Activated T-helper 1 cell treated with anti-CD3 and anti-CD28 coated beads, Interleukin-12 subunit alpha, Interleukin-12 subunit beta, Interleukin-2, Interleukin-4 antibody, amounts not matched to agents 30 ng/mL and 10 ng/mL and 1 ng/mL, durations not matched to agents 14 hours and 24 hours and 36 hours (primary cell): ENCODE measurements at places on chromosomes 1 and 21. TPM values are rescaled to one million over a fixed set of nuclear protein-coding genes. Genes with fewer than 3 reads are reported as not detected.

DNA sequence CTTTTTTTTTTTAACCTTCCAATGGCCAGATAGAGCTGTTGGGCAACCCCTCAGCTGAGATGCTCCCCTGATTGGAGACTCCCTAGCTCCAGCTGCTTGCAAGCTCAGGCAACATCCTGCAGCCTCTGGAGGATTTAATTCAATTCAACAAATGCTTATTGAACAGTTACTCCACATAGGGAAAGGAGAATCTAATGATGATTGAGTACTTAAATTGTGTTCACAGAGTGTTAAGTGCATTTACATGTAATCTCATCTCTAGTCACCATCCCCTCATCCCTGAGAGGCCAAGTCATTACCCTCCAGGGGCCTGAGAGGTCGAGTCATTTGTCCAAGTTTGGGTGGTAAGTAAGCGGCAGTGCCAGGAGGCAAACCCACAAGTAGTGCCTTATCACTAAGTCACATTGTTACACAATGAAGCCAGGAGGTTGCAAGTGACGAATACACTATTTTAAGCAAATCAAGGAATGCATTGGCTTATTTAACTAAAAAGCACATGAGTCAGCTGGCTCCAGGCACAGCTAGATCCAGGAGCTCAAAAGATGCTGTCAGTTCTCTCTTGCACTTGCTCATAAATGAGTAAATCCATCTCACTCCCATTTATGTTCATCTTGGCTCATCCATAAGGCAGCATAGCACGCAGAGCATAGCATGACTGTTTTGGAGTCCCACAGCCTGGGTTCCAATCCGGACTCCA is 64.3 kb downstream of the OPTC start:
- DNase-seq = no peak

PRAMEF4 gene
- total RNA-seq = not detected in 2 replicates

SMPDL3B gene
- total RNA-seq = 0.29 and 0.60 TPM in 2 replicates

ROR1 gene
- 0.05 TPM in 1 of 2 replicates, not detected in the other for total RNA-seq

OR2G6 gene
- total RNA-seq = not detected in 2 replicates

ACTL8 gene
- total RNA-seq = not detected in 2 replicates

DNA sequence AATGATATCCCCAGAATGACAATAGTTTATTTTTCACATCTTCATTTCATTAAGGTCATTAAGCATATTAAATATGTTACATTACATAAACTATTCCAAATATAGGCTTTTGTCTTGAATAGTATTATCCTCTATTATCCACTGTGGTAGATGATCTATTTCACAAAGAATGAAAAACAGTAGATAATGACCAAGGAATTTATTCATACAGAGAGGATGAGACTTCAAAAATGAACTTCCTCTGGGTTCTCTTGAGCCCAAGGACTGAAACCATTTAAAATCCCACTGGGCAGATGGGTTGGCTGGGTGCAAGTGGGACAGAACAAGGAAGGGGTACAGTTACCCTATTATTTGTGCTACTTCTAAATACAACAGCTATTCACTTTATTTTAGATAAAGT is 33.0 kb downstream of the PTPN14 start:
- no peak for DNase-seq

GRCh38 chr1:181397845-181398244 is 85.5 kb upstream of the CACNA1E start:
- peak; percentile 12 for DNase-seq

GRCh38 chr1:48069662-48070395 is 72.6 kb upstream of the TRABD2B start:
- no peak for DNase-seq

DNA sequence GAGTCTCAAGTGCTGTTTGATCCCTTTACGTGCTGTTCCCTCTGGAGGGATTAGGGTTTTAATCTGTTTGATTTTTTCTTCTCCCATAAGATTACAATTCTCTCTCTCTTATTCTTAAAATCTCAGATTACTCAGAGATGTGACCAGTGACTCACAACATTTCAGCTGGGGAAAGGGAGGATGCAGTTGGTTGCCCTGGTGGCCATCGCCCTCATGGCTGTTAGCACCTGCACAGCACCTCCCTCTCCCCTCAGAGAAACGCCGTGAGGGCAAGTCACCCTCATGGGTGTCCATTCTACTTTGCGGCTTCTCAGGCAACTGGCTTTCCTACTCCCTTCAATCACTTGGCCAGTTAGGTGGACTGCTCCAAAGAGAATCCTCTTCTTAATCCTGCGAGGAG is 42.4 kb upstream of the KCNA3 start:
- DNase-seq = no peak

DNA sequence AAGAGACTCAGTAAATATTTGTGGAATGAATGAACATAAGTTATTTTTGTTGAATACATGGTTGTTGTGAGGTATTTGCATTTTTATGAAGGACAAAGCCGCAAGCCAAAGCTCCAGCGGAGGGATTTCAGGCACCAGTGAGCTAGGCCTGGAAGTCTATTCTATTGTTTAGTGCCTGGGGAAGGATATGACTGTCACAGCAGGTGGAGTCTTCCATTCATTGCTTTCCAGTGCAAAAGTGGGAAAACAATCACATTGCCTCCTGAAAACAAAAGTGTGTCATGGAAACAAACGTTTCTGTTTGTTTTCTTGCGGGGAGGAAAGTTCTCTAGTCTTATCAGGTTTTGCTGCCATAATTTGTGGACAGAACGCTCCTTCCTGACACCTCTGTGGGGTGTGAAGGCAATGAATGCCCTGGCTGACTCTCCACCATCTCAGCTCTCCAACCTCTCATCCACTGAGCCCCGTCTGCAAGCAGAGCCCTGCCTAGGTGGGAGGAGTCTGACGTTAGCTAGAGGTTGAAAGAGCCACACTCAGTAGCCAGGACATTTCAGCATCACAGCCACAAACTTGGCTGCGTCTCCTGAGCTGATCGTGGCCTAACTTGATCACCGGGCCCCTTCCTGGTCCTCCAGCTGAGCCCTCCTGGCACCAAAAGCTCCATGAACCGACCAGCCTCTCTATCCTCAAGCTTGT is 739.1 kb downstream of the MATN1 start:
- no peak for DNase-seq

CLIC6 gene
- not detected in 2 replicates for total RNA-seq

GREM2 gene
- total RNA-seq = 0.05 TPM in 2 replicates

SMIM11 gene
- 7.1 and 18.7 TPM in 2 replicates for total RNA-seq

DNA sequence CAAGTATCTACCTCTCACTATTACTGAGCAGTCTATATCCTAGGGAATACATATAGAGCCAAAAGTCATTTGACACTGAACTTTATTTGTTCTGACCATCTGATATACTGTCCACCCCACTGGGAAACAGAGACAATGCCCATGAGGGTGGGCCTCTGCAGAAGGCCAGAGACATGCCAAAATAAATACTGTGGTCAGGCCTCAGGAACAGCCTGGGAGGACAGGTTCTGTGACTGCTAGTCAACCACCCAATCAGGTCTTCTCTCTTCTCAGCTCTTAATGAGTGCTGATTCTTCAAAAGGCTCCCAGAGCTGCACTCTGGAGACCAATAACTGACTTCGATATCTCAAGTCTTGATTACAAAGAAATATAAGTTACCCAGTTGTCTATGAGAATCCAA is 5.5 kb upstream of the ANKRD35 start:
- no peak for DNase-seq

- DNase-seq = no peak
Observed at GRCh38 chr1:197096137-197096536, 29.1 kb upstream of the F13B start.

GRCh38 chr1:184781941-184782340 is 27.3 kb upstream of the EDEM3 start:
- no peak for DNase-seq

GRCh38 chr1:19483261-19483660 is 2.1 kb downstream of the CAPZB start:
- DNase-seq = no peak

DNA sequence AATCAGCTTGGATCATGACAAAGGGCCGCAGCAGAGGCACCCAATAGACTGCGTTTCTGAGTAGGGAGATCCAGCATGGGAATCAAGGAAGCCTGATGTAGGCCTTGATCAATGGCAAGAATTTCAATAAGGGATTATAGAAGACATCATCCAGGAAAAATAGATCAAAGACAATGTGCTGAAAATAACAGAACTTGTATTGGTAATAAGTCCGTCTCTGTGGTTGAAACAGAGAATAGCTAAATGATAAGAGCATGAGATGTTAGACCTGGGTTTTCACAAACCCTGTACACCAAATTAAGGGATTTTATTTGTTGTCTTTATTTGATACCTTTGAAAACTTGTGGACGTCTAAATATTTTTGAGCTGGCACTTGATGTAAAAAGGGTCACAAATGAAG is 228.0 kb upstream of the SGIP1 start:
- DNase-seq = no peak

GRCh38 chr1:20848162-20848561 is 61.1 kb upstream of the HP1BP3 start:
- no peak for DNase-seq

DNA sequence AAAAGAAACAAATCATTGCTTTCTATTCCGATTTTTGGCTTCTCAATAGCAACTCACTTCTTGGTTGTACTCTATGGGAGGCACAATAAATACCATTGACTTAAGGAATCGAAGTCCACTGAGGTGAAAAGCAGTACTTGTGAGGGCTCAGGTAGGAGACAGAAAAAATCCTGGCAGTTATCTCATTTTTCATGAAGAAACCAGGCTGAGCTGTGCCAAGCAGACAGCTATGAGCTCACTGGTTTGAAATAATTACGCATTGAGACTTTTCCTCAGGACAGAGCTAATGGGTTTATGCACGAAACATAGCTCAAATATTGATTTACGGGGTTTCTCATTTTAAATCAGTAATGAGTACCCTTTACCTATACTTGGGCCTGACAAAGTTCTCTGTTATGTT is 18.5 kb downstream of the COLGALT2 start:
- DNase-seq = no peak

- DNase-seq = no peak
Observed at GRCh38 chr1:33381977-33382376, 48.9 kb downstream of the PHC2 start.

PRELP gene
- total RNA-seq = not detected in 2 replicates

DNA sequence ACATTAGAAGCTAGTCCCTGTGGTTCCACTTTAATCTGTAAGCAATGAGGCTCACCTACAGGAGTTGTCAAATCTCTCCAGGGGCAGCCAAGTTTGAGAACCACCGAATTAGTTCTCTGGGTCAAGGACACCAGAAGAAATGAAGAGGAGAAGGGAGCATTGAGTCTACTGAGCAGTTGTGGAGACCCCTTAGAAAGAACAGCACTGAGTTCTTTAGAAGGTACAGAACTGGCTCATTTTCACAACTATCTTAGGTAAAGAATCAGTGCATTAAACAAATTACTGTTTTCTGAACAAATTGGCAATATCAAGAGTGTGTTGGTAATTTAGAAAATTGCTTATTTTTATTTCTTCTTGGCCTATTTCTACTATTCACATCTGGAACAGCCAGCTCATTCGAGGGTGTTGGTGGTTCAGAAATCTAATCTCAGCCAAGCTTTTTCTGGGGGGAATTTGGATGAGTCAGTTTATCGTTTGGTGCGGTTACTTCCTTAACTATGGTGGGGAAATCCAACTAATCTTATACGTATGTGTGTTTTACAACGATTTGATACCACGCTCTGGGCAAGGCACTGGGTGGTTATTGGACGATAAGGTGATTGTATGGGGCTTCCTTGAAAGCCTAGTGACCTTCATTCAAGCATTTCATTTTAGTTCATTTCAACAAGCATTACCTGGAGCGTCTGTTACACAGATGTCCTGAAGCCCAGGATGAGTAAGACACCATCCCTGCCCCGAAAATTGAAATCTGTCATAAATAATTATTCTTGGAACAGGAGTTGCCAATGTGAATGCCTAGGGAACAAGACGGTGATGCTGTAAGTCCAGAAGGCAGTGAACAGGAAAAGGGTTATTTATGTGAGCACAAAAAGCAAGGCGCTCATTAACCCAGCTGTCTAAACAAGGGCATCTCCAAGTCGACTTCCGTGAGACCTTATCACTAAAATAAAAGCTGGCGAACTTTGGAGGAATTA is 52.0 kb upstream of the TMPRSS2 start:
- no peak for DNase-seq

- no peak for DNase-seq
Observed at GRCh38 chr1:110393691-110394492, 3.1 kb upstream of the SLC16A4 start.

DNA sequence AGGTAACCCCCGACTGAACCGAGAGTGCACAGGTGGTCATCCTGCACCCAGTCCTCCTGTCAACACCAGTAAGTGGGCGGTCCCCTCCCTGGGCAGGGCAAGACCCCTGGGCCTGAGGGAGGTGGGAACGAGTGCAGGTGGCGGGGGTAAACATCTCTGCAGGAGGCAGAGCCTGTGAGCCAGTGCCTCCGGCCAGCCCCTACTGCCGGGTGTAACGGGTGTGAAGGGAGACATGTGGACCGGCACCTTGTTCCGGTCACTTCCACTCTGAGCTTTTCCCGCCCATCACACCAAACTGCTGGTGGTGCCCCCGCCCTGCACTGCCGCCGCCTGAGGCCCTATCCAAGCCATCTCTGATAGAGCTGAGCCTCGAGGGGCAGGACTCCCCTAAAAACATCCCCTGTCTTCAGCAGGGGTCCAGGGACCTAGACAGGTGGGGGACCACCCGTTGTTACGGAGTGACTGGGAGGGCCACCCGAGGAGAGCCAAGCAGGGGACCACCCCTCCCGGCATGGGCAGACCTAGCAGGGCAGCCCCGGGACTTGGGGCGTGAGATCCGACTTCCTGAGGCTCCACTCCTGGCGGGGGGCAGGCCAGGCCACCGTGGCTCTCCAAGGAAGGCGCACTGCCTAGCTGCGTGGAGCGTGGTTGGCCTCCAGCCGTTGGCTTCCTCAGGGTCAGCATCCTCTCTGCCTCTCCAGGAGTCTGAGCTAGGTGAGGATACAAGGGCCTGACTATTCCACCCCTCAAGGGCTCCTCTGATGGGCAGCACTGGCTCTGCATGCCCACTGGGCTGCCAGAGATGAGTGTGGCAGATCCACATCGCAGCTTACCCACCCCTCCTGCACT is 43.8 kb upstream of the LBR start:
- no peak for DNase-seq

RUSC1 gene
- 28.7 and 34.7 TPM in 2 replicates for total RNA-seq

DNA sequence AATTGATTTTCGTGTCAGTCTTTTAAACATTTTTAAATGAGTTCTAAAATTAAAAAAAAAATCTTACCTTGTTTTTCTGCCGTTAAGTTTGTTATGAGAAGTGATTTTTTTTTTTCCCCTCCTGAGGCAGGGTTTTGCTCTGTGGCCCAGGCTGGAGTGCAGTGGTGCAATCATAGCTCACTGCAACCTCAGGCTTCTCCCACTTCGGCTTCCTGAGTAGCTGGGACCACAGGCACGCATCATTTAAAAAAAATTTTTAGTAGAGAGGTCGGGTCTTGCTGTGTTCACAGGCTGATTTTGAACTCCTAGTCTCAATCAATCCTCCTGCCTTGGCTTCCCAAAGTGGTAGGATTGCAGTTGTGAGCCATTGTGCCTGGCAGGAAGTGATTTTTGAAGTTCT is 41.1 kb downstream of the MTR start:
- DNase-seq = no peak

- DNase-seq = no peak
Observed at GRCh38 chr1:174777262-174777661, 222.5 kb upstream of the CACYBP start.

GRCh38 chr21:15006594-15007230 is 58.1 kb downstream of the NRIP1 start:
- DNase-seq = no peak

- no peak for DNase-seq
Observed at GRCh38 chr1:12057382-12057781, 5.7 kb upstream of the TNFRSF8 start.
